Melanocyte of skin (primary cell): ENCODE measurements at places on chromosomes 5 and 9. TPM values are rescaled to one million over a fixed set of nuclear protein-coding genes. Genes with fewer than 3 reads are reported as not detected.

Gene PTGDS
- 1.1 TPM in 1 of 2 replicates, not detected in the other for total RNA-seq

Gene PDE8B
- under 0.01 and 0.15 TPM in 2 replicates for total RNA-seq

Gene DND1
- total RNA-seq, result 0.34 and 0.36 TPM in 2 replicates

Gene PAX5
- under 0.01 TPM in 1 of 2 replicates, not detected in the other for total RNA-seq

Gene GPR21
- 0.69 and 1.1 TPM in 2 replicates for total RNA-seq

Gene C6
- total RNA-seq, result not detected in 2 replicates

Gene SLC6A3
- not detected in 2 replicates for total RNA-seq

Gene PCDHB9
- under 0.01 and 0.73 TPM in 2 replicates for total RNA-seq

Gene IL17B
- not detected in 2 replicates for total RNA-seq

Gene IFNA8
- total RNA-seq, result not detected in 2 replicates

Gene CDH10
- not detected in 2 replicates for total RNA-seq

Gene SNCB
- total RNA-seq, result 0.67 and 0.93 TPM in 2 replicates

Gene EGFLAM
- total RNA-seq, result not detected in 2 replicates

Gene EQTN
- 0.34 TPM in 1 of 2 replicates, not detected in the other for total RNA-seq

Gene SLC9A3
- total RNA-seq, result 1.00 and 1.9 TPM in 2 replicates

Gene GPX3
- total RNA-seq, result 2.4 and 4.4 TPM in 2 replicates

Gene SNCAIP
- not detected in 2 replicates for total RNA-seq

Gene AK8
- total RNA-seq, result 0.36 and 1.4 TPM in 2 replicates

Gene ENC1
- total RNA-seq, result 62.2 and 159 TPM in 2 replicates

Gene GOLPH3
- 44.4 and 64.7 TPM in 2 replicates for total RNA-seq

Gene FCN2
- total RNA-seq, result not detected in 2 replicates
